ENCODE measurements at places on chromosomes 2 and 18.

DNA sequence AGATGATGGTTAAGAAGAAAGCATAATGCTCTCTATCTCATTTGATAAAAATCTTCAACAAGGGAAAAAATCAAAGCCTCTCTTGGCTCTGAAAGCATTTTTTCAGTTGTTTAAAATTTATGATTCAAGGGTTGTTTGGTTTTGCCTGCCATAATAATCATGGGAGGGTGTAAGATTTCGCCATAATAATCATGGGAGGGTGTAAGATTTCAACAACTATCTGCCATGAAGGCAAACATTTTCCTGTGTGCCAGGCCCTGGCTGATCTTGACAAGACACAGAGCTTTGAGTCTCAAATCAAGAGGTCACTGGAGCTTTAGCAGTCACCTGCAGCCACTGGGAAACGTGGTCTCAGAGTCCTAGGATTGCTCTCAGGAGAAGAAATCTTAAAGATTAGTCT is 175.1 kb upstream of the PIEZO2 start:
- DNase-seq: peak; percentile 49

- no peak for DNase-seq
These were observed 3.5 kb downstream of the CWC22 start for GRCh38 chr2:180003559-180003958.

GRCh38 chr18:11296946-11297345 is 147.6 kb upstream of the PIEZO2 start:
- DNase-seq: no peak

GRCh38 chr2:46534589-46534988 is 55.2 kb downstream of the TMEM247 start:
- no peak for DNase-seq

GRCh38 chr2:157471078-157471477 is 27.2 kb upstream of the CYTIP start:
- DNase-seq: no peak

GRCh38 chr2:188522517-188522916 is 230.8 kb downstream of the GULP1 start:
- no peak for DNase-seq

DNA sequence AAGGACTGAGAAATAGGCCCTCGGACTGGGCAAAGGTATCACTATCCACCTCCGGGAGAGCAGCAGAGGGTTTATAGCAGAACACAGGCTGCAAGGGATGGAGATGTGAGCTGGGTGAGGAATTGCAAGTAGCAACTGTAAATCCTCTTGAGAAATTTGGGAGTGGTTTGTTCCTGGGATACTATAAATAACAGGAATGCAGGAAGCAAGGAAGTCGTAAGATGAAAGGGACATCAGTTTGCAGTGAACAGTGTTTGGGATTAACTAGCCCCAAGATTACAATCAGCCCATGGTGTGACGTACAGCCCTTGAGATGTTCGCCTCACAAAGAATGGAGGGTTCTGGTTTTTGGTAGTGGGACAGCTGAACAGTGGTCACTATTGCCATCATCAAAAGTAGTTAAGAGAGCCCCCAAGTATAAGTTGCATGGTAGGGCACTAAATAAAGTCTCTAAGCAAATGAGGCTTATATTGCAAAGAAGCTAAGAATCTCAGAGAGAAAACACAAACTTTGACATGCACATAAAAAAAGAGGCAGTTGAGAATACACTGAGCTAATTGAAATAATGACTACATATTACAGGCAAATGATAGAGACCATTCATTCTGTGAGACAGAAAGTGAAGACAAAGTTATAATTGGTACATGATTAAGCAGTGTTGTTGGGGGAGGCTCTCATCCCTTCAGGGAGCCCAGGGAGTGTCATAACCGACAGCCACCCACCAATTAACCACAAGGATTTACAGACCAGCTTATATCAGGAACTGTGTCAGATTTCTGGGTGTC is 362.5 kb upstream of the ACVR2A start:
- peak; percentile 3 for DNase-seq

GRCh38 chr2:85737481-85737880 is 16.3 kb upstream of the ATOH8 start:
- peak; percentile 92 for DNase-seq

- peak; percentile 81 for DNase-seq
These were observed 205.3 kb upstream of the ST6GAL2 start for GRCh38 chr2:107091163-107091864.

DNA sequence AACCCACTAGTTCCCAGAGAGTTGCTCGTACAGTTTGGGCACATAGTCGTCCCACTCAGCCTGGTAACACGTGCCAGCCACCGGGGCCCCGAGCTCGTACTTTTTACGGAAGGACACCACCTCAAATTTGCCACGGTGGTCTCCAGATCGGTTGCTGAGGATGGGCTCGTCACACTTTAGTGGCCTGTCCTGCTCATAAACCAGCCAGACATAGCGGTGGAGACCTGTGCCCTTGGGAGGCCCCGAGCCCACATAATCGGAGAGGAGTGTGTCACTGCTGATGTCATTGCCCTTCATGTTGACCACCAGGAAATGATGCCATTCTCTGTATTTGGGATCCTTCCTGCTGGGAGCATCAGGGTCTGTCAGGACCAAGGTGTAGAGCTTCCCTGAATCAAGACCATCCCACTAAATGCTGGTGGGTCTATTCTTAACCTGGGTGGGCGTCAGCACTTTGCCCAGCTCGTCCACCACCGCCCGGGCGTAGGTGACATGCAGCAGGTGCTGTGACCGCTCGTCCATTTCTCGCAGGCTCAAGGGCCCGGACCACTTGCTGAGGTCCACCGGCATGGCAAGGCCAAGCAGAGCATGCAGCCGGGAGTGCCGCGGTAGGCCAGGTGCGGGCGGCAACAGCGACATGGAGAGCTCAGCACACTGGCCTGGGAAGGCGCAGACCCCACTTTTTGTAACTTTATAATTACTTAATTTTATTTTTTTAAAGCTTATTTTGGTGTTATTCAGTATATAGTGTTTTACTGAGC is 12.9 kb downstream of the RETSAT start:
- DNase-seq: no peak

DNA sequence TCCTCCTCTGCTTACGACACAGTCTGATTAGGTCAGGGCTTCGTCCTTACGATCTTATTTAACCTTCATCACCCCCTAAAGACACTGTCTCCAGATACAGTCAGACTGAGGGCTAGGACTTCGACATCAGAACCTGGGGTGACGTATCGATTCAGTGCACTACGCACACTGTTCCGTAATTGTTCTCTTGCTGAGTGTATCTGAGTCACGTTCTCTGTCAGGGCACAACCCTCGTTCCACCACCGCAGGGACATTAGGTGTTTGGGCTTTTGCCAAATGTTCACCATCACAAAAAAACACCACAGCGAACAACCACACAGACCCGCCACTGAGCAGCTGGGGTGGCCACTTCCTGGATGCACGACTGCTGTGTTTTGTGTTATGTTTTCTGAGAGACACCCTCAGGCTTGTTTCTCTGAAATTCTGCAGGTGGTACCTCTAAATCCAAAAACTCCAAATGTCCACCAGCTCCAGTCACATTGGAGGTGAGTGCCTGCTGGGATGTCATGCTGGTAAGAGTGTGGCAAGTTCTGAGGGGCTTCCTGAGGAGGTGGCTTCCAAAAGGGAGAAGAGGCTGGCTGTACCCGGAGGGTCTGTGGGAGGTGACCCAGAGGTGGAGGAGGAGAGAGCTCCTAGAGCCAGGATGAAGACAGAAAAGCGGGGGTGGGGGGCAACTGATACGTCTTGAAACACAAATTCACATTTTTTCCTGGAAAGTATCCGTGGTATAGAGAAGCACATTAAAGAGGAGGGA is 66.6 kb downstream of the ADNP2 start:
- DNase-seq: no peak

DNA sequence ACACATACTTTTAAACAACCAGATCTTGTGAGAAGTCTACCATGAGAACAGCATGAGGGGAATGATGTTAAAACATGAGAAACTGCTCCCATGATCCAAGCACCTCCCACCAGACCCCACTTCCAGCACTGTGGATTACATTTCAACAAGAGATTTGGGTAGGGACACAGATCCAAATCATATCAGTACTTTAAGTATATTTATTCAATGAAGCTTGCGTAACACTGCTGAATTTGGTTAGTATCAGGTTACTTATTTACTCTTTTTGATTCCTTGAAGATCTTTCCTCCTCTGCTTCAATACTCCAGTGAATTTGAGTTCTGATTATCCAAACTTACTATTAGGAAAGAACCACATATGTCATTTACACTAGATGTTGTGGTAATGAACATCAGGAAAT is 418.6 kb downstream of the PIK3C3 start:
- DNase-seq: no peak

- no peak for DNase-seq
These were observed 78.1 kb downstream of the MAP4K4 start for GRCh38 chr2:101775636-101776035.

GRCh38 chr2:173571021-173571821 is 216.5 kb downstream of the CDCA7 start:
- peak; percentile 62 for DNase-seq

GRCh38 chr2:94622113-94622618 is 249.1 kb upstream of the TEKT4 start:
- no peak for DNase-seq

- peak; percentile 62 for DNase-seq
These were observed 7.4 kb downstream of the TWIST2 start for GRCh38 chr2:238855299-238855698.

GRCh38 chr2:136957044-136957443 is 191.7 kb downstream of the THSD7B start:
- no peak for DNase-seq

GRCh38 chr2:59223742-59224141 is 982.6 kb upstream of the FANCL start:
- DNase-seq: no peak

DNA sequence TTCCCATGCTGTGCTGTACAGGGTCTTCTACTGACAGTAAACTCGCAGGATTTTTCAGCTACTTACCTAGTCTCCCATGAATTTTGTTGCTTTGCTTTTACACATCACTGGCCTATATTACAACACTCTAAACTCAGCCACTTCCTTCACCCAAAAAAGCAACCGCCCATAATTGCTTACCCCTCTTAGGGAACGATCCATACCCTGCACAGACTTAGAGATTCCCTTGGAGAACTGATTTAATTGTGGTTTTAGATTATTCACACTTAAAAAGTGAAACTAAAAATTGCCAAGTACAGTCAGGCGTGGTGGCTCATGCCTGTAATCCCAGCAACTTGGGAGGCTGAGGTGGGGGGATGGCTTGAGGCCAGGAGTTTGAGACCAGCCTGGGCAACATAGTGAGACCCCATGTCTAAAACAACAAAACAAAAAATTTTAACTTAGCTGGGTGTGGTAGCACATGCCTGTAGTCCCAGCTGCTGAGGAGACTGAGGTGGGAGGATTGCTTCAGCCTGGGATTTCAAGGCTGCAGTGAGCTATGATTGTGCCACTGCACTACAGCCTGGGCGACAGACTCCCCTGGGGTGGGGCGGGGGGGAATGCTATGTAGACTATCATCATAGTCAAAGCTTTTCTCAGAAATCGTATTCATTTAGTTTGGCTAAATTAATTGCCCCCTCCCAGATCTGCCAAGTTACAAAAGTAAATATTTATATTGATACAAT is 19.3 kb downstream of the MRPL30 start:
- DNase-seq: no peak

DNA sequence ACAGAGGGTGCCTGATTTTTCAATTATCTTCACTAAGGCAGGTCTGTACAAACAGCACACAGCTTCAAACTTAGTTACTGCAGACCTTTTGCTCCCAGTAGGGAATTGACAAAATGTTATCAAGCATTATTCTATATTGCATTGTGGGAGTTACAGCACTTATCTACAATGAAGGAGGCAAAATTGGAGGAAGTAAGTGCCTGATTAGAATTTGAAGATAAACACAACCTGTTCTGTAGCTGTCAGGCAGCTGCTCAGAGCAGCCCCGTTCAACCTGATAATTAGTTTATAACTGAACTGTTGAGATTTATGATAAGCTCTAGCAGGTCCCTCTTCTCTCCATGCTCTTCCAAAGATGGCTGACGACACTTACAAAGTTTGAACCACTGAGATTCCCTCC is 364.4 kb upstream of the CYRIA start:
- no peak for DNase-seq

GRCh38 chr2:139457873-139458272 is 677.7 kb upstream of the NXPH2 start:
- no peak for DNase-seq

DNA sequence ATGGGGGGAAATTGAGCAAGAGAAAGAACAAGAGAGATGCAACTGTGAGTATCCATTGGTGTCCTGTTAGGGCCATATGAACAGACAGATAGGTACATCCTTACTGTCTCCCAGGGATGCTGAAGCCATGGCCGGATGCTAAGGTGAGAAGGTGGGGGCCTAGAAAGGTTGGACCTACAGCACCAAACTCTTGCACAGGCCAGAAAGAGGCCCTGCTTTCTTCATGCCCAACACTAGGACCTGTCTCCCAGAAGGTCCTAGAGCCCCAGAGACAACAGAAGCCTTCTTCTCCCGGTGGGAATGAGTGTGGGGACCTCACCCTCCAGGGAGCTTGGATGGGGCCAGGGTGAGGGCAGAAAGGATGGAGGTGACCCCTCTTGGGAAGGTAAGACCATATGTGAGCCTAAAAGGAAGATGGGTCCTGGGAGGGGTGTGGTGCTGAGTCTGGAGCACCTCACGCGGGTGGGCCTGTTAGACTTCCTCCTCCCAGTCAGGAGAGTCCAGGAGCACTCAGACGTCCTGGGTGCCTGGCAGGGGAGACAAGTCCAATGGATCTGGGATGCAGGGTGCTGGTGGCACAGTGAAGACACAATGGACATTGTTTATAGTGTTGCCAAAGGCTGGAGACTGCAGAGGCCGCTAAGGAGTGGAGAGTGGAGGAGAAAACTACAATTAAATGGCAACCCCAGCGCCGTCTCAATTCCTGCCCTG is 265.3 kb downstream of the CYP26B1 start:
- no peak for DNase-seq

- no peak for DNase-seq
These were observed 62.3 kb downstream of the NGEF start for GRCh38 chr2:232950751-232951150.

DNA sequence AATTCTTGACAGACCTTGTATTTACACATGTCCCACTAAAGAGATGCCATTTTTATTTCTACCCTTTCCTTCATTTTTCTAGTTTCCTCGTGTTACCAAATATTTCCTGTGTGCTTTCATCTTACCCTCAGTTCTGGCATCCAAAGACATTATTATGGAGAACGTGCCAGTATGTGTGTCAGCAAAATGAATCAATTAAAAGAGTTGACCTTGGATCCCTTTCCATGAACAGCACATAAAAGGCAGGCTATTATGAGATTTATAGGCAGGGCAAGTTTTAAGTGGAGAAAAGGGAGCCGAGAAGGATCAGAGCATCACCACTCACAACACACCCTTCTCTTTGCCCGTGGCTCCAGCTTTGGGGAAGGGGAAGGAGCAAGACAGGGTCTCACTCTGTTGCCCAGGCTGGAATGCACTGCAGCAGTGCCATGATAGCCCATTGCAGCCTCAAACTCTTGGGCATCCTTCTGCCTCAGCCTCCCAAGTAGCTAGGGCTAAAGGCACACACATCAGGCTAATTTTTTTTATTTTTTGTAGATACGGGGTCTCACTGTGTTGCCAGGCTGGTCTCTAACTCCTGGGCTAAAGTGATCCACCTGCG is 149.9 kb downstream of the GFPT1 start:
- no peak for DNase-seq

Measured in fibroblast of skin of right biceps (primary cell).